ENCODE measurements at places on chromosomes 13 and 19.

DNA sequence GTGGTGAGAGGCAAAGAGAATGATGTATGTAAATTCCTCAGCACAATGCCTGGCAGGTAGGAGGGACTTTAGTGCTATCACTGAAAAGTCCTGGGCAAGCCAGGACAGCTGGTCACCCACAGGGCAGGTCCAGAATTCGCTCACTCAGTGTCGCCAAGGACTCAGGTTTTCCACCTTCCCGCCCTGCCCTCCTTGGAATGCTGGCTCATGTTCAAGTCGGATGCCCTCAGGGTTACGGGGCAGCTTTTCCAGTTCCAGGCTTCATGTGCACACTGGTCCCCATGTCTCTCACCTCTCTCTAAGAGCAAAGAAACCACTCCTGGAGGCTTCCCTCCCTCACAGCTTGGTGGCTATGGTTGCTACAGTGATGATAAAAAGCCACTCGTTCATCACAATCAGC lies 24.8 kb upstream of the NAXD start:
- no peak for DNase-seq

GRCh38 chr19:35119578-35120155 lies 4.0 kb downstream of the FXYD3 start:
- DNase-seq, result no peak

DNA sequence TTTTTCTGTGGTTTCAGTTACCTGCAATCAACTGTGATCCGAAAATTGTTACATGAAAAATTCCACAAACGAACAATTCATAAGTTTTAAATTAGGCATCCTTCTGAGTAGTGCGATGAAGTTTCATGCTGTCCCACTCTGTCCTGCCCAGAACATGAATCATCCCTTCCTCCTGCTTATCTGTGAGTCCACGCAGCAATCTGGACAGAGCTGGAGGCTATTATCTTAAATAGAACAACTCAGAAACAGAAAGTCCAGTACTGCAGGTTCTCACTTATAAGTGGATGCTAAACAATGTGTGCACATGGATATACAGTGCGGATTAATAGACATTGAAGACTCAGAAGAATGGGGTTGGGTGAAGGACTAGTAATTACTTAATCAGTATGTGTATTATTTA lies 583.7 kb upstream of the SPRY2 start:
- DNase-seq, result no peak

GRCh38 chr13:103063376-103063775 lies 2.8 kb downstream of the SLC10A2 start:
- DNase-seq, result no peak

DNA sequence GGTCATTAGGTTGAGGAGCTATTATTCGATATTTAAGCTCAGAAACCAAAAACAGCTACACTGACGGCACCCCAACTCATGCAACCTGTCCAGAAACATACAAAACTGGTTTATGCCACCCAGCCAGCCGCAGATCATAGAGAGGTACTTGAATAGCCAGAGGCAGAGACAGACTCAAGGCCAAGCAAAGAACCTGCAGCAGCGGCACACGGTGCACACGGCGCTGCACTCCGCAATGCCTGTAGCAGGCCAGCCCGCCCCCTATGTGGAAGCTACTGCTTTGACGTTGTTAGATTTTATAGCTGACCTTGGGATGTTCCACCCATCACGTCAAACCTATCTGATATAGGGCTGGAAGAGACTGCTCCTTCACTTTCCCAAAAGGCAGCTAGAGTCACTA lies 11.9 kb upstream of the DHRS12 start:
- peak; percentile 26 for DNase-seq

DNA sequence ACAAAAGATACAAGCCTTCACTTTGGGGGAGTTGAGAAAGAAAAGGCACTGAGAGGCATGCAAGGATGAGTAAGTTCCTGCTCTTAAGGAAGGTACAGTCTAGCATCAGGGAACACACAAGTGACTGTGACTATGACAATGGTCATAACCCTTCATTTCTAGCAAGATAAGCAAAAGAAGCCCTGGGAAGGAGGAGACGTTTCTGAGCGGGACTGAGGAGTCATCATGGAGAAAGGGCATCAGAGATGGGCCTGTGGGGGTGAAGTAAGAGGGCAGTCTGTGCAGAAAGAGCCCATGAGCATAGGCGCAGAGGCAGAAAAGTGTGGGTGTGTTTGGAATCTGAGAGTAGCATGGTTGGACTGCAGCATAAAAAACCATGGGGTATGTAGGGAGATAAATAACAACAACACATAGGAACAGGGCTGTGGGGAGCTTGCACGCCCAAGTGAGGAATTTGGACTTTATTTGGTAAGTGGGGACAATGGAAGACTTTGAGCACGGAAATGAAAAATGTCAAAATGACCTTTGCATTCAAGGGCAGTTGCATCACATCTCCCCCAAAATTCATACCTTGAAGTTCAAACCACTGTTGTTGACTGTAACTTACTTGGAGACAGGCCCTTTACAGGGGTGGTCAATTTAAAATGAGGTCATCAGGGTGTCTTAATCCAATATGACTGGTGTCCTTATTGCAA lies 86.7 kb downstream of the MBNL2 start:
- no peak for DNase-seq

- peak; percentile 48 for DNase-seq
Observed at GRCh38 chr13:46288570-46289259, 77.0 kb downstream of the LRRC63 start.

DNA sequence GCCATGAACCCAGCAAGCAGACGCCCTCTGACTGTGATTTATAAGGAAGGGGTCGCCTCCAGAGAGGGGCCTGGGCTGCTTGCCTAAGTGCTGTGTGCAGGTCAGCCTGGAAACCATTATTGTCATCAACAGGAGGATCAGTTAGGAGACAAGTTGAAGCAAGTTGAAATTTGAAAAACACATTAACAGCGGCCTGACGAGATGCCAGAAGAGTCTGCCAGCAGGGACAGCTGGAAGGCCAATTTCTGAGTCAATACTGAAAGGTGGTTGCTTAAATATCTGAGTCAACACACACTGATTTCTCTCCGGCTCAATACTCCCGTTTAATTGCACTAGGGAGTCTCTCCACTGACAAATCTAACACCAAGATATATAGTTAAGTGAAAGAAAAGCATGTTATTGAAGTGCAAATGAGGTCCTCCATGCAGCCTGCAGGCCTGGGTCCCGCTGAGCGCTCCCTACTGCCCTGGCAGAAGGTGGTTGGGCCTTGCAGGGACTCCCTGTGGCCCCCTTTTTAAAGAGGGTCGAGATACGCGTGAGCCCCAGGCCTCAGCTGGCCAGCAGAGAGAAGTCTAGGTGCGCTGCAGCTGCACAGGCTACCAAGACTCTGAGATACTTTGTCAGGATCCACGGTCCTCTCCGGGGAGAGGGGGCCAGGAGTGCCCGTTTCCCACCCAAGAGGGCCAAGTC lies 91.1 kb downstream of the RNASEH2B start:
- peak; percentile 86 for DNase-seq

- DNase-seq, result no peak
Observed at GRCh38 chr13:34826432-34826831, 115.6 kb upstream of the NBEA start.

- DNase-seq, result no peak
Observed at GRCh38 chr13:43111559-43112400, 88.4 kb downstream of the DNAJC15 start.

DNA sequence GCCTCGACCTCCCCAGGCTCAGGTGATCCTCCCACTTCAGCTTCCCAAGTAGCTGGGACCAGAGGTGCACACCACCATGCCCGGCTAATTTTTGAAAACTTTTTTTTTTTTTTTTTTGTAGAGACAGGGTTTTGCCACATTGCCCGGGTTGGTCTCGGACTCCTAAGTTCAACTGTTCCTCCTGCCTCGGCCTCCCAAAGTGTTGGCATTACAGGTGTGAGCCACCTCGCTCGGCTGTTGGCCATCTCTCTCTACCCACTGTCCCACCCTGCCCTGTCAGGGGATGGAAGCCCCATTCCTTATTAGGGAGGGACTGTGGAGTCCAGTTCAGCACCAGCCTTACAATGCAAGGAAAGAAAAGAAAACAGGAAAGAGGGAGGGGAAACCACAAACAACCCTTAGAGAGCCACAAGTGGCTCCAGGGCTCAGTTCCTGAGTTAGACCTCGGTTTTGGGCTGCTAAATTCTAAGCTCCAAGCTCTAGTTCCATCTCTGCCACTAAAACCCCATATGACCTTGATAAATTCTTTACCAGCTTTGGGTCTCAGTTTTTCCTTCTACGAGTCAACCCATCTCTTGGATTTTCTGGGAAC lies 31.7 kb downstream of the ACTL9 start:
- DNase-seq, result no peak

GRCh38 chr13:91882918-91883317 lies 484.5 kb downstream of the GPC5 start:
- no peak for DNase-seq

GRCh38 chr13:106593132-106593531 lies 25.2 kb upstream of the ARGLU1 start:
- no peak for DNase-seq

DNA sequence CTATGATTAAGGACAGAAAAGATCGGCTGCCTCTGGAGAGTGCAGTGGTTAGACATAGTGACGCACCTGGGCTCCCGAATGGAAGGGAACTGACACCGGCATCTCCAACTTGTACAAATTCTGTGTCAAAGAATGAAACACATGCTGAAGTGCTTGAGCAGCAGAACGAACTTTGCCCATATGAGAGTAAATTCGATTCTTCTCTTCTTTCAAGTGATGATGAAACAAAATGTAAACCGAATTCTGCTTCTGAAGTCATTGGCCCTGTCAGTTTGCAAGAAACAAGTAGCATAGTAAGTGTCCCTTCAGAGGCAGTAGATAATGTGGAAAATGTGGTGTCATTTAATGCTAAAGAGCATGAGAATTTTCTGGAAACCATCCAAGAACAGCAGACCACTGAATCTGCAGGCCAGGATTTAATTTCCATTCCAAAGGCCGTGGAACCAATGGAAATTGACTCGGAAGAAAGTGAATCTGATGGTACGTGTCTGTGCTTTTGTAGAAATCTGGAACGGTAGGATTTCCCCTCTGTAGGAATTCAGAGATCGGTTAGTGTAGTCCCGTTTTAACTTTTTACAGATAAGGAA lies 16.9 kb downstream of the ERCC5 start:
- no peak for DNase-seq

DNA sequence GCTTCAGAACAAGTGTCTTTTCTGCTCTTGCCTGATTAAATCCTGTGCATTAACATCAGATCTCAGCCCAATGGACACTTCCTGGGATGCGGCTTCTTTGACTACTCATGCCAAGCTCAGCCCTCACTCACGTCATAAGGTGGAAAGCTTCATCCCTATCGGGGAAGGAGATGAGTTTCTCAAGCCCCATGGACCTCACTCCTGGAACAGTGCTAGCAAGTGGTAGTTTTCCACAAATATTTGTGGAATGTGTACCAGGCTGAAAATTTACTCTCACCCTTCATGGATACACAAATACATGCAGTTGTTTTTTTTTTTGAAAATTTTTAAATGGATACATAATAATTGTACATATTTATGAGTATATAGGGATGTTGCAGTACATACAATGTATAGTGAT lies 34.6 kb upstream of the FARP1 start:
- no peak for DNase-seq

- DNase-seq, result no peak
Observed at GRCh38 chr13:100330662-100331061, 241.8 kb downstream of the PCCA start.

DNA sequence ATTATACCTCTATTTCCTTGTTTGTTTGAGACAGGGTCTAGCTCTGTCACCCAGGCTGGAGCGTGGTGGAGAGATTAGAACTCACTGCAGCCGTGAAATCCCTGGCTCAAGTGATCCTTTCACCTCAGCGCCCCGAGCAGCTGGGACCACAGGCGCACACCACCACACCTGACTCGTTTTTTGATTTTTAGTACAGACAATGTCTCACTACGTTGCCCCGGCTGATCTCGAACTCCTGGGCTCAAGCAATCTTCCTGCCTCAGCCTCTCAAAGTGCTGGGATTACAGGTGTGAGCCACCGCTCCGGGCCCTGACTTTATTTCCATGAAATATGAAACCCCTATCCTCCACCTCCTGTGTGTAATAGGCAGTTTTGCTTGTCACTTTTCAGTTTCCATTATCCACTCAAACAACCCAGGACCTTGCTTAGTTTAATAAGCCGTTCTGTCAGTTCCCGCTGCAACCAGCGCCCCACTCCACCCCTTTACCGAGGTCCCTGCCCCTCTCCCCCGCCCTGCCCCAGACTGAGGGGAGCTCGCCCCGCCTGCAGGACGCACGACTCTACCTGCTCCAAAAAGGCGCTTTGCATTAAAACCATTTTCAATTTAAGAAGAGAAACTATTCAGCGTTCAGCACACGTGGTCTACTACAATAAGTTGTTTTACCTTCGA lies 16.9 kb downstream of the ZNF816 start:
- peak; percentile 40 for DNase-seq

GRCh38 chr13:47837104-47837880 lies 163.8 kb downstream of the SUCLA2 start:
- no peak for DNase-seq

DNA sequence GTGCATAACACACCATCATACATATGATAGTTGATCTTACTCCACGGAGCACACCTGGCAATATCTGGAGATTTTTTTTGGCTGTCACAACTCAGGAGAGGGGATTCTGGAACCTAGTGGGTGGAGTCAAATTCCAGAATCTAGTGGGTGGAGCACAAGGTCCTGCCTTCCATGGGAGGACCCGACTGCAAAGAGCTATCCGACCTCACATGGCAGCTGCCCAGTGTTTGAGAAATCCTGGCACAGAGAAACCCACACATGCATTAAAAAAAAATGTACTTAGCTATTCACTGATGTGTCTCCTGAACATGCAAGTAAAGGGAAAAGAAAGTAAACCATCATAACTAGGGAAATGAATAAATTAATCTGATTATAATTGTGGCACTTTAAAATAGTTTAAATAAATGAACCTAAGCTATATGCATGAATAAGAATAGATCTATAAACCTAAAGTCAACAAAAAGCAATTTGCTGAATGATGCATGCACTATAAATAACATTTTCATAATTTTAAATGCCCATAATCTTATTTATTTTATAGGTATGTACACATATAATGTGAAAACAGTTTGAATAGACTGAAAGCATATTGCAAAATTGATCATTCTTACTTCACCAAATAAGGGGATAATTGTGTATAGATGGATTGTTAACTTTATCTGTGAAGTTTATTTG lies 300.3 kb downstream of the MYO16 start:
- no peak for DNase-seq

DNA sequence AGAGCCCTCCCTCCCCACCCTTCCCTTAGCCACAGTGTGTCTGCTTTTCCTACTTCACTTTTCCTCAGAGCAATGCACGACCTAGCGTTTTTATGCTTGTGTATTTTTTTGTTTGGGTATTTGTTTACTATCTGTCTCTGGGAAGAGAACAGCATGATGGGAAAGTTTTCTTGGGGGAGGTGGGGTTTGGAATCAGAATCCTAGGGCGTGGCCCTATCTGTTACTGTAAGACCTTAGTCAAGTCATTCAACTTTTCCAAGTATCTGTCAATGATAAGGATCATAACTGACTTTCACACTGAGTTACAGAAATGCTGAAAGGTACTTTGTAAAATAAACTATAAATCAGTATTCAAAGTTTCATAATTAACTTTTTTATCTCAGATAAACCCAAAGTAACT lies 146.3 kb upstream of the WASF3 start:
- no peak for DNase-seq

GRCh38 chr13:64078480-64078936 lies 2662.9 kb upstream of the PCDH20 start:
- DNase-seq, result peak; percentile 79

GRCh38 chr13:99033814-99034213 lies 56.0 kb upstream of the DOCK9 start:
- peak; percentile 54 for DNase-seq

GRCh38 chr19:57599761-57600383 lies at the start of gene ZNF530:
ZNF530 (plus strand) TSS chr19:57599885; CDS start chr19:57604346, 4,461 bp downstream.
- peak; percentile 92 for DNase-seq

All from NCI-H146 (cell line).